HS-27A (cell line): ENCODE measurements at places on chromosomes 3 and 15.

- DNase-seq, result peak; percentile 81
Observed at GRCh38 chr15:71691458-71692417, 118.6 kb upstream of the NR2E3 start.

DNA sequence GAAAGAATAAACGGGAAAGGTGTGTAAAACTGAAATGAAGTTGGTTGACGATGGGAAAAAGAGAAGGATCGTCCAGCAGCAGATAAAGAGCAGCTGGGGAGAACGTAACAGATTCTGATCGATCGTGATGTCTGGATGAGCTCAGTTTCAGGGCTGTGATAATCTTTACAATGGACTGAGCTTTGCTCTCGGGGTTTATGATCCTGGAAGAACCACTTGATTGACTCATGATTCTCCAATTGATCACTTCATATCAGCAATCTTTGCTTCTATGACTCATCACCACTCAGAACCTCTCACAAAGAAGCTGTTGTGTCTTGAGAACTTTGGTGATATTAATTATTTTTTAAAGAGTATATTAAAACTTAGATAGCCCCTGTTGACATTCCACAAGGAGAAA lies 690.7 kb downstream of the TUSC7 start:
- DNase-seq, result no peak

- no peak for DNase-seq
Observed at GRCh38 chr15:99114511-99115299, 9.8 kb downstream of the SYNM start.

GRCh38 chr15:95489103-95489502 lies 841.4 kb upstream of the NR2F2 start:
- no peak for DNase-seq

DNA sequence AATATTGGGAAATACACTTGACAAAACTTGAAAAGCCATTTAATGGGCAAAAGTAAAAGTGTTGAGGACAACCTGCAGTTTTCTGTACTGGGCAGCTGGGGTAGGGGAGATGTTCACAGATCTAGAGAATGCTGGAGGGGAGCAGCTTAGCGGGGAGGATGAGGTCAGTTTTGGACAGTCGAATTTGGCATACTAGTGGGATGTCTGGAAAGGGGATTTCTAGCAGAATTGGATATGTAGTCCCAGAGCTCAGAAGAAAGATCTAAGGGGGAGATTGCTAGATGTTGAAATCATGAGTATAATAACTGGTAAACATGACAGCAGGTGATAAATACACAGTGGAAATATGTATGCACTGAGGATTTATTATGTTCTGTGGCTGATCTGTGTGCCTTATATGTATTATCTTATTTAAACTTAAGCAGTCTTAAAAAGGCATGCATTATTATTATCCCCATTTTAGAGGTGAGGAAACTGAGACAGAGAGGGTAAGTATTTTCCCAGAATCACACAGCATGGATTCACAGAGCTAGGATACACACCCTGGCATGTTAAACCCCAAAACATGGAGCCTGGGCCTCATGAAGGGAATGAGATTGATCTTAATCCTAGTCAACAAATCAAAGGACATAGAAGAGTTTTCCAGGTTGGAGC lies 42.7 kb downstream of the TLNRD1 start:
- DNase-seq, result no peak

GRCh38 chr15:62506217-62506805 lies 341.2 kb upstream of the C2CD4B start:
- DNase-seq, result peak; percentile 51

- DNase-seq, result no peak
Observed at GRCh38 chr15:39670687-39671086, 89.8 kb downstream of the THBS1 start.

DNA sequence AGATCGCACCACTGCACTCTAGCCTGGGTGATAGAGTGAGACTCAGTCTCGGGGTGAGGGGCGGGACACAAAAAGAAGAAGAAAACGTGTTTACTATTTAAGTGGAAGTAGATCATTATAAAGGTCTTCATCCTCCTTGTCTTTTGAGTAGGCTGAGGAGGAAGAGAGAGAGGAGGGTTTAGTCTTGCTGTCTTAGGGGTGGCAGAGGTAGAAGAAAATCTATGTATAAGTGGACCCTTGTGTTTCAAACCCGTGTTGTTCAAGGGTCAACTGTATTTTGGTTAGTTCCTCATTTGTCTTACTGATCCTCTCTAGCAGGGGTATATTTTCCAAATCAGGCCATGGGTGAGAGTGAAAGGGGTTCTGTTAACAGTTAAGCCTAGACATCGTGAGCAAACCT lies 40.1 kb downstream of the TRIM71 start:
- DNase-seq, result no peak

DNA sequence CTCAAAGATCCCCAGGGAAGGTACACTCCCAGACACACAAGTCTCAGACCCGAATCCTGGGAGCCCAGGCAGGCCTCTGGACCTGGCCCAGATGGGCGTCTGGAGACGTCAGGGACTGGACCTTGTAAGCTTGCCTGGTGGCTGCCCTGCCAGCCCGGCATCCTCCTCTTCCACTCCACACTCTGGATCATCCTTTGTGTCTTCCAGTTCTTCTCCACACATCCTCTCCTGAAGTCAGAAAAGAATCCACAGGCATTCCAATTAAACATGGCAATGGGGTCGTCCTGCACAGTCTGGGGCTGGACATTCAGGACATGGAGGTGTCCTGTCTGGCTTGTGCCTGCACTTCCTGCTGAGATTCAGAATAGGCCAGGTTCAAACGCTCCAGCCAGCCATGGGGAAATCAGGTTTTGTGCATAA lies 208.8 kb upstream of the IGF1R start:
- no peak for DNase-seq

DNA sequence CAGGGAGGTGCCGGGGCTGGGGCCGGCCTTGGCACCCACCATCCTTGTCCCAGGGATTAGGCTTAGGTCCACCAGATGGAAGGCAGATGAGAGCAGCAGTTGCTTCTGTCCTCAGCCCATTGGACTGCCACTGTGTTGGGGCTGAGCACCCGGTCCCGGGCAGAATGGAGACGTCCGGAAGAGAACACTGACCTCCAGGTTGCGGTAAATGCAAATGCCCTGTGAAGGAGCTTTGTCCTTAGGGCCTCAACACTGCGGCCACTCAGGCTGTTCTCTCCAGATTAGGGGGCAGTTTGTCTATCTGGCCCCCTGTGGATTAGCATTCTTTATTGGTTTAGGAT lies at the start of gene SERINC4:
SERINC4 (minus strand) TSS at position 276 of the 341 bp plus-strand sequence; CDS start at position 42, 234 bp downstream.
- DNase-seq, result no peak

DNA sequence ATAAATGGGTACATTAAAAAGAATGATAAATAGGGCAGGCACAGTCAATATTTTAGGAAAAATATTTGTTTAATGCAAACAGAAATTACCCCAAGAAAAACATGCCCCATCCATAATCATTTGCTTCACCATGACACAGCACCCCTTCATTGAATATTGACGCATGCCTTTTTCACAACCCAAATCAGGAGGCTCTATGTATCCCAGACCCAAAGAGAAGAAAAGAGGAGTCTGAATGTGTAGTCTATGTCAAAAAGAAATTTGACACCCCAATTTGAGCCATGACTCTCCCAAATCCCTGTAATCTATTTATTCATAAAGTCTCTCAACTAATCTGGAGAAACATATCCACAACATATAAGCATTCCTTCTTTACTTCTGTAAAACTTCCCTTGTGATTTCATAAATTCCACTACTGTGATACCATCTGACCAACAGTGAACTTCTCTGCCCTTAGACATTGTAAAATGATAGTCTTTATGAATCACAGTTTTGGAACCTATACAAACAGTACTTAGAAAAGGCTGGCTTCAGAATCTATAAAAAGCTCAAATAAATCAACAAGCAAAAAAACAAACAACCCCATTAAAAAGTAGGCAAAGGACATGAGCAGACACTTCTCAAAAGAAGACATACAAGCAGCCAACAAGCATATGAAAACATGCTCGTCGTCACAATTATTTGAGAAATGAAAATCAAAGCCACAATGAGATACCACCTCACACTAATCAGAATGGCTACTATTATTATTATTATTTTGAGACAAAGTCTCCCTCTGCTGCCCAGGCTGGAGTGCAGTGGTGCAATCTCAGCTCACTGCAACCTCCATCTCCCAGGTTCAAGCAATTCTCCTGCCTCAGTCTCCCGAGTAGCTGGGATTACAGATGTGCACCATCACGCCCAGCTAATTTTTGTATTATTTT lies 53.4 kb upstream of the XRN1 start:
- peak; percentile 76 for DNase-seq

GRCh38 chr3:133276594-133276993 lies 123.3 kb upstream of the BFSP2 start:
- DNase-seq, result no peak

DNA sequence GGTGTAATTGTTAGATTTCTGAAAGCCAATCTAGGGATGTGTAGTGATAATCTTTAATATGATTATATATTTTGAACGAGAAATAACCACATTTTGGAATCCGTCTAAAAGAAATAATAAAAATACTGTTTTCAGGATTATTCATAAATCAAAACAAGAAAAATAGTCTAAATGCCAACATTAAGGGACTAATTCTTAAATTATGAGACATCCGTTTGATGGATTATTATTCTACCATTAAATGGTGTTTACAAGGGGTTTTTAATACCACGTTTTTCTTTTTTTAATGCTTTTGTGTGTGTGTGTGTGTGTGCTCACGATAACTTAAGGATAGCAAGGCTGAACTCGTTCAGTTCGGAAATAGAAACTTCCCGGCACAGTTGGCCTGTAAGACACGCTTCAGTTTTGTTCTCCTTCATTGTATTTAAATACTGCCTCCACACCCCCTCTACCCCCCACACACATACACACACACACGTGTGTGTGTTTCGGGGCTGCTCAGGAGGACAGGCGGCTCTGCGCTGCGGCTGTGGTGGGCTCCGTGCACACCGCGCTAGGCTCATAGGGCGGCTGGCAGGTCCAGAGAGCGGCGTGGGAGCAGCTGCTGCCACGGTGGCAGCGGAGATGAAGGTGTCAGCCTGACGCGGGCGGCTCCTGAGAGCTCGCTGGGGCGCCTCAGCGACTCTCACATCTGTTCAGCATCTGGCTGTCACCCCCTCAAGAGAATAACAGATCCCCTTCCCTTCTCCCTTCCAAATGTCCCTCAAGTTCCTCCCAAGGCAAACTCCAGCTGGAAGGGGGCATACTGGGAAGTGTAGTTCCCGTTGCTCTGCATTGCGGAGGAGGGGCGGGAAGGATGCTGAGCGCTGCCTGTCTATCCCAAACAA lies 23.0 kb upstream of the ANP32A start:
- DNase-seq, result no peak

DNA sequence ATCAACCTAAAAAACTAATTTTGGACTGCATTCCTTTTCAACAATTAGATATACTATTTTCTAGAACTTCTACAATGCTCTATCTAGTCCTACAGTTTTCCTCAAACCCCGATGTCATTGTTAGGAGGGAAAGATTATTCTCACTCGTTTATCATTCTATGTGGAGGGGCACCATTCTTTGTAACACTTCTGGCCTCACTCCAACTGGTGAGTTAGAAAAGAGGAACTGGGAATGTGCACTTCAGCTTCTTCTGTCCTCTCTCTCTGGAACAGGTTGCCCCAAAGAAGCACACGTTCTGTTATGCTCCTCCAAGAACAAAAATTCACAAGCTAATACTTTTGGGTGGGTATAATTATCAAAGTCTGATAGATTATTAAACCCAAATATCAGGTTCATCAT lies 137.9 kb downstream of the UACA start:
- no peak for DNase-seq

DNA sequence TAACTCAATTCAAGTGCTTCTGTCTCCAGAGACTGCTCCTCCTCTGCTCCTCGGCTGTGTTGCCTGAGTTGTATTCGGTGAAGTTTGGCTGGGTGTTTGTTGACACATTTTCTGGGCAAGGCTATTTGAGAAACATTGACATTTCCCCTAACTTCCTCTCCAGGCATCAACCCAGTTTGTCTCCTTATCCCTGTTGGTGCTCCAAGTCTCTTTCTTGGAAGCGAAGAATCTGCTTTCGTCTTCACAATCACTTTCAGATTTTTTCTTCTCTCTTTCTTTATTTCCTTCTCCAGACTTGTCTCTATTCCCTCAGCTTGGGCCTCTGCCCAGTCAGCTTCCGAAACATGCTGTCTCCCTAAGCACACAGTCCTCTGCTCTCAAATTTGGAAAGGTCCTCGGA lies 84.7 kb downstream of the ETV5 start:
- no peak for DNase-seq

- no peak for DNase-seq
Observed at GRCh38 chr3:15291589-15292541, 40.5 kb downstream of the SH3BP5 start.

GRCh38 chr3:10428406-10429091 lies 76.8 kb downstream of the ATP2B2 start:
- no peak for DNase-seq

- DNase-seq, result no peak
Observed at GRCh38 chr15:42108189-42108588, 13.8 kb upstream of the PLA2G4D start.

DNA sequence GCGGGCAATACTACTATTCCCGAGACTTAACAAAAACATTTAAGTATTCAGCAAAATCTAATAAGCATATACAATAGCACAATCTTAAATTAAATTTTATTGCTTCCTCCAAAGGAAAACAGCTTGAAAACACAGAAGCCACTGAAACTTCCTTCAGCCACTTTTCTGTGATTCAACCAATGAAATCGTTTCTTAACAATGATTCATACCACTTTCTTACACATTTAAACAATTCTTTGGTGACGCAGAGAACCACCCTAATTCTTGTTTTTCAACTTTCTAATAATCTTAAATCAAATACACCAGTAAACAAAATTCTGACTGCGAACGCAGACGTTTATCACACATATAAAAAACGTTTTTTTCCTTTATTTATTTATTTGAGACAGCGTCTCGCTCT lies 4.1 kb downstream of the TJP1 start:
- DNase-seq, result no peak

DNA sequence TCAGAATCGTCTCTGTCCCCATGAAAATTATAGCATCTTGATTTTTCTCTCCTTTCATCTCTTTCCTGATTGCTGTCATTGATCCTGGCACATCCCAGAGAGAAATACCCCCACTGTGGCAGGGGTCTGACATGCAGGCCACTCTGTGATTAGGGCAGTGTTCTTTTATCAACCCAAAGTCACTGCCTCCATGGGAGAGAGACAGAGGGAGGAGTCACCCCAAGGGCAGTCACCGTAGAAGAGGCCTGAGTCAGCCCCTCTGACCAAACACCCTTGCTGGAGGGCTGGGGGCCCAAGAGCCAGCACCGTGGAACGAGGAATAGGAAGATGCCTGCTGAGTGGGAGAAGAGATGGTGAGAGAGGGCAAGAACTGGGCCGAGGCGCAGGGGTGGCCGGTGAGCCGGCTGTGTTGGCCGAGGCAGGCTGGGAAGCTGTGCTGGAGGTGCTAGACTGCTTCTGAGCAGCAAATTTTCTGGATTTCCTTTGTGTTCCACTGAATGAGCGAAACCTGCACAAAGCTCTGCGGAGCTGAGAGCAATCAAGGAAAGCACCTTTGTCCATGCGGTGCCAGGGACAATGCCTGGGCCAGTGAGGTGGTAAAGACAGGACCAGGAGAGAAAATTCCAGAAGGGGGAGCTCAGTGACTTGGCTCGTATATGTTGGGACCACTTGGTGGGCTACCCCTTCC lies 103.8 kb downstream of the ADCY5 start:
- no peak for DNase-seq
